ENCODE measurements at places on chromosomes 2 and 18. TPM values are rescaled to one million over a fixed set of nuclear protein-coding genes. Genes with fewer than 3 reads are reported as not detected.

DYSF gene
- 28.8 TPM for total RNA-seq

SLC23A3 gene
- 7.3 TPM for total RNA-seq

ASIC4 gene
- total RNA-seq = 0.29 TPM

DNA sequence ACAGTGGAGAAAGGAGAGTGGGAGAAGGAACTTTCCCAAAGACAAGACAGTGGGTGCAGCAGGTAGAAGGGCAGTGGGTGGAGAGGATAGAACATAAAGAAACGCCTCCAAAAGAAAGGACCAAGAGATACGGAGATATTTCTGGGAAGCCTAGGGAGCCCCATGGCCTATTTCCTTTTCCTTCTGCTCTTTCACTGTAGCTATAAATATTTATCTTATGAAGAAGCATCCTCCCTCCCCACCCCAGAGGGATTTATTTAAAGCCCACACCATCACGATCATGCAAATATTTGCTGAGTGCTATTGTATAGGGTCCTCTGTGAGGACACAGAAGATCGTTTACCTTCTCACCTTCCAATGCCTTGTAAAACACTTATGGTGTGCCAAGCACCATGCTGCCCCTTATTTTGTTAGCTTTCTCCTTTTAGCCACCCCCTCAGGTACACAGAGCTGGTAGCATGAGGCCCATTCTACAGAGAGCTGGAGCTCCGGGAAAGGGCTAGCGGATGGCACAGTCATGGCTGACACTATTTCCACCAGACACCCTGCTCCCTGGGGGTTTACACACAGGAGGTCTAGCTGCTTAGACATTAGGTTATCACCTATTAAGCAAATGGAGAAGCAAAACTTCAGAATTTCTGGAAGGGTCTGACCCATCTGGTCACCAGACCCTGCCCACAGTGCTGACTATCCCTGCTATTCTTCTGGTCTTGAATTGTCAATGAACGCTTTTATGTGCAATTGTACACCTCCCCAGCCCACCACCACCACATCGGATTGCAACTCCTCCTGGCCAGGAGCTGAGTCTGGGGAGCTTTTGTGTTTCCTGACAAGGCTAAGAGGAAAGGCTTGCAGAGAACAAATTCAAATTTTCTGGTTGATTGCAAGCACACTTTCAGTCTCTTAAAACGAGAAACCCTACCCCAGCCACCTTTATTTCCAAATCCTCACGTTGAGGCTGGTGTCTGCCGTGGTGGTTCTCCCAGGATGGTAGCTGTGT, 91.8 kb upstream of the KLF7 start:
- H3K27ac ChIP-seq = peak overlapping the region; percentile 36
- H3K27me3 ChIP-seq = no peaks in the 10 kb centered on the region
- H3K36me3 ChIP-seq = no peaks in the 10 kb centered on the region
- no peak overlapping the region for H3K4me3 ChIP-seq
- peaks cover 2% of the 10 kb centered on the region for H3K4me1 ChIP-seq

- no peak for DNase-seq
These were observed 69.9 kb downstream of the LIMS1 start for GRCh38 chr2:108604196-108604595.
